ENCODE measurements at places on chromosomes 2 and 18.

DNA sequence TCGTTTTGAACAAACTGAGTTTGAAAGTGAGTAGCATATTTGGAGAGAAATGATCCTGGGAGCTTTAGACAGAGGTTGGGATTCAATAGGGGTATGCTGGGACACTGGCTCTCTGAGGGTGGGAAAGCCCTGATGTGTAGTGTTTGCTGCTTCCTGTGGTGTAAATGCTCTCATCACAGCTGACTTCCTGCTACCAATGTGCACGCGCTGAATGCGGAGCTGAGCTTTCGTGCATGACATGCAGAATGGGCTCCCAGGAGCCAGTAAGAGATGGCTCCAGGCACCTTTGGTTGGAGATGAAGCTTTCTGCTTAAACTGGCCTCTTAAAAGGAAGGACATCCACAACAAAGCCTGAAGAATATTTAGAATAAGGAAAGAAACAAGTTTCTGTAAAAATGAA lies 224.1 kb upstream of the CCDC150 start:
- no peak for DNase-seq

- DNase-seq, result no peak
Observed at GRCh38 chr2:190766595-190766994, 114.0 kb upstream of the GLS start.

DNA sequence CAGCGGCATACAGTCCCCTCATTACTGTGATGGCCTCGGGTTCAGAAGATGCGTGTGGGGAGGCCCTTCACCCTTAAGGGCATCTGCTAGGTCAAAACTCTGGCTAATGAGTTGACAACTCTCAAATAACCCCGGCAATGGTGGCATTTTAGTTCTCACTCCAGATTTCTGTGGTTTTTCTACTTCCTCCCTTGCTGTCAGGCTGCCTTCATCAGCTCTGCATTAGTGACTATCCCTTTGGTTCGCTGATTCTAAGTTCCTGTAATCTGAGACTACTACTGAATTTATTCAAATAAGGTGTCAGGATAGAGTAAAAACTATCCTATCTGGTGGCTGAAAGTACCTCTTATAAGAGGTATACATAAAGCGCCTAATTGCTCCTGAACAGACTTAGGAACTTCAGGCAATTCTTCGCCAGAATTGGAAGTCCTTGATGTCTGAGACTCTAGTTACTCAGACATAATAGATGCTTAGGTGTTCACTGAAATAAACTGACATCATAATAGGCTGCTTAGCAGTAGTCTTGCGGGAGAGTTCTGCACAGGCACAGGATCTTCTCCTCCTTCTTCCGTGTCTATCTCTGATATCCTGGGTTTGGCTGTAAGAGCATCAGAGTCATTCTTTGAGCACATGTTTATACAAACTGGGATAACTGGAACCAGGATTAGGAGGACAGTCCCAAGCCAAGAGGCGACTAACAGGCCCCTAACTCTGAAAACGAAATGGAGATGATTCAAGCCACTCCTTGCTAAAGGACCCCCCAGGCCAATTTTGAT lies 194.5 kb downstream of the DNER start:
- DNase-seq, result no peak

- DNase-seq, result no peak
Observed at GRCh38 chr2:54850171-54851122, 127.0 kb downstream of the EML6 start.

DNA sequence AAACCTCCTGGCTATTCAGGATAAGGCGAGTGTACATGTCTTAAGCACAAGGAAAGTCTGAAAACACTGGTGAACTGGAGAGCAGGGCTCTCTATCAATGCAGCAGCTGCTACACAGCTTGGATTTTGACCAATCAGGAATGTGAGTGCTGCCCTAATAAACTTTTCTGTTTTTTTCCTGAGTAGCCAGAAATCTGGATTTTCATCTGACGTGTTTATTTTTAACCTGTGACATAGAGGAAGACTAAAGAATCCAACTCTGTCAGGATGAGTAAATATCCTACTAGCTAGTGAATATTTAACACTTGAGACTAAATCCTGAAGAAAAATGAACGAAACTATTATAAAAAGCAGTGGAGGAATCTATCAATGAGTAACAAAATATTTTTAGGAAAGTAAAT lies 1638.9 kb downstream of the LRP1B start:
- DNase-seq, result no peak

DNA sequence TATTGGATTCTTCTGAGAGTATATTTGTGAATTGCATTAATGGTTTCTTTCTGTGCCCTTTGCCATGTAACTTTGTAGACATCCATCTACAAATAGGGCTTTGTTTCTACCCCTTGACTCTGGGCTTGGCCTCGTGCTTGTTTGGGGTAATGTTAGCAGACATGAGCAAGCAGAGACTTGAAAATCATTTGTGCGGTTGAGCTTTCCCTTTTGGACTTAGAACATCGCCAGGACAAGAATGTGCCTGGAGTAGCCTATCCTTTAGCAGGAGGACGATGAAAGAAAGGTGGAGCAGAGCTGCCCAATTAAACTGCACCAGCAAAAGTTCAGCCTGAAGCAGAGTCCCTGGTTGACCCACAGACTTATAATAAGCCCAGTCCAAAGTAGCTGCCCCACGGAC lies 785.9 kb downstream of the EPHA4 start:
- DNase-seq, result no peak

DNA sequence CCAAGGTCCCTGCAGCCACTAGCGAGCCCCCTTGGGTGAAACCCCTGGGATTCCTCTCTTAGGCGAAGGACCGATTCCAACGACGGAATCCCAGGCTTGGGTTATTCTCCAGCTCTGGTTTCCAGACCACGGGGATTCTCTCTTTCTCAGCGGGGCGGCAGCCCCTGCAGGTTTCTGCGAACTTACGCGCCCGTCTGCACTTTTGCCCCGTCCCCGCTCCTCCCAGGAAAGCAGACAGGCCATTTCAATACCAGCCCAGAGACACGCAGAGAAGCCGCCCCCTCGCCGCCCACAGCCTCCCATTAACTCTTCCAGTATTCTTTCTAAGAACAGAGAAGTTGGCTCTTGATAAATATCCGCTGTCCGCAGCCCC lies 1.2 kb downstream of the CBLN2 start:
- no peak for DNase-seq

DNA sequence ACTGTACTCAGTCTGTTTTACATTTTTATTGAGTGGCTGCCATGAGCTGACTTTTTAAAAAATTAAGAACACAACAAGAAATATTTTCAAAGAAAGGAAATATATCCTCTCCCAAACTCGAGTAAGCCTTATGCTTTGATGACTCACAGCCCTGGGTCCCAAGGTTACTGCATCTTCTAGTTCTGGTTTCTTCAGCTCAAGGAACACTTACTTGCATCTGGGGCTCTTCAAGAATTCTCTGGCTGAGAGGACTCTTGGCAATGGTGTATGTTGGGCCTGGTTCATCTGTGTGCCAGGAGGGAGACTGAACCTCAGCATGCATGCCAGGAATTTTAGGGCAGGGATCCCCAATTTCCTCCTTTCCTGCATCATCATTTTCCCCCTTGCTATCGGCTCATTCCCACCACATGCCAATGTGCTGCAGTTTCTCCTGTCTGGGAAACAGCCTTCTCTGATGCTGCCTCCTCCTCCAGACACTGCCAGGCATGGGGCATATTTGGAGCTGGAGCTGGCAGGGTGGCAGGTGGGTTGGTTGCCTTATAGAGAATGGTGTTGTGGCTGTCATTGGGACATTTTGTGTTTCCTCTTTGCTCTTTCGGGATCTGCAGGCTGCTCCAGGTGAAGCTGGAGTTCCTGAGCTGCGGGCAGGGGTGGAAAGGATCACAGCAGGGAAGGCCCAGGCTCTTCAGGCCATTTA lies 192.2 kb upstream of the HS6ST1 start:
- DNase-seq, result no peak

GRCh38 chr18:39449566-39449965 lies 1884.0 kb upstream of the CELF4 start:
- DNase-seq, result no peak

- DNase-seq, result peak; percentile 38
Observed at GRCh38 chr2:230908595-230909191, 16.3 kb downstream of the GPR55 start.

GRCh38 chr2:8539743-8540551 lies 141.9 kb upstream of the ID2 start:
- DNase-seq, result no peak

GRCh38 chr18:57131782-57132181 lies 15.1 kb upstream of the BOD1L2 start:
- no peak for DNase-seq
